Myometrial cell (primary cell): ENCODE measurements at places on chromosomes 12 and 14. TPM values are rescaled to one million over a fixed set of nuclear protein-coding genes. Genes with fewer than 3 reads are reported as not detected.

BMAL2 gene
- total RNA-seq, result 29.1 and 30.3 TPM in 2 replicates

CS gene
- 141 and 149 TPM in 2 replicates for total RNA-seq

RBP5 gene
- total RNA-seq, result not detected in 2 replicates

CARMIL3 gene
- total RNA-seq, result not detected in 2 replicates

KRT75 gene
- not detected in 2 replicates for total RNA-seq

IKZF4 gene
- 0.89 and 2.6 TPM in 2 replicates for total RNA-seq
